ENCODE measurements at places on chromosomes 7 and 10.

- no peak for DNase-seq
These were observed 23.8 kb upstream of the SEC61G start for GRCh38 chr7:54782829-54783228.

DNA sequence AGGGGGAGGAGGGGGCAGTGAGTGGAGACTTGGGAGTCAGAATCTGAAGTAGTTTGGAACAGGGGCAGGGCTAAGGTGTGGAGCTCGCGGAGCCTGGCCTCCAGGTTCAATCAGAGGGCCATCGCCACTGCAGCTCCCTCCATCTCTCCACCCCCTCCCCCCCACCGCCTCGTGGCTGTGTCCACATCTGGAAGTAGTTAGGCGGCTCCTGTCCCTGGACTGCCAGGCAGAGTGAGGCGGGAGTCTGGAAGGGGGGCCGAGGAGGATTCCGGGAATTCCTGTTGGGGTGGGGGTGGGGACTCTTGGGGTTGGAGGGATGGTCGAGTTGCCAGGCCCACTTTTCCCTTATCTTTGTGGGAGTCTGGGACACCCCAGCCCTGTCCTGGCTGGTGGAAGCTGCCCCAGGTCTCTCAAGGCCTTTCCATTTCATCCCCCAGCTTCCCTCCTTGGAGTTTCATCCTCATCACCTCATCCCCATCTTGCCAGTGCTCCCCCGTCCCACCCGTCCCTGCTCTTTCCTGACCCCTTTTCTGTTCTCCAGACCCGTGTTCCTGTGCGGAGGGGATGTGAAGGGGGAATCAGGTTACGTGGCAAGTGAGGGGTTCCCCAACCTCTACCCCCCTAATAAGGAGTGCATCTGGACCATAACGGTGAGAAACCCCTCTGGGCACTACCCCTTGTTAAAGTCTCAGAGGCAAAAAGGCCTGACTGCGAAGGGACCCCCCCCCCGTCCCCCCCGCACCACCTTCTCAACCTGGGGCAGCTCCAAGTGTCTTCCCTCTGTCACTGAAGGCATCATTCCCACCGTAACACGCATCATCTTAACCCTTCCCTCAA is 944 bp downstream of the PCOLCE start:
- DNase-seq, result peak; percentile 58

DNA sequence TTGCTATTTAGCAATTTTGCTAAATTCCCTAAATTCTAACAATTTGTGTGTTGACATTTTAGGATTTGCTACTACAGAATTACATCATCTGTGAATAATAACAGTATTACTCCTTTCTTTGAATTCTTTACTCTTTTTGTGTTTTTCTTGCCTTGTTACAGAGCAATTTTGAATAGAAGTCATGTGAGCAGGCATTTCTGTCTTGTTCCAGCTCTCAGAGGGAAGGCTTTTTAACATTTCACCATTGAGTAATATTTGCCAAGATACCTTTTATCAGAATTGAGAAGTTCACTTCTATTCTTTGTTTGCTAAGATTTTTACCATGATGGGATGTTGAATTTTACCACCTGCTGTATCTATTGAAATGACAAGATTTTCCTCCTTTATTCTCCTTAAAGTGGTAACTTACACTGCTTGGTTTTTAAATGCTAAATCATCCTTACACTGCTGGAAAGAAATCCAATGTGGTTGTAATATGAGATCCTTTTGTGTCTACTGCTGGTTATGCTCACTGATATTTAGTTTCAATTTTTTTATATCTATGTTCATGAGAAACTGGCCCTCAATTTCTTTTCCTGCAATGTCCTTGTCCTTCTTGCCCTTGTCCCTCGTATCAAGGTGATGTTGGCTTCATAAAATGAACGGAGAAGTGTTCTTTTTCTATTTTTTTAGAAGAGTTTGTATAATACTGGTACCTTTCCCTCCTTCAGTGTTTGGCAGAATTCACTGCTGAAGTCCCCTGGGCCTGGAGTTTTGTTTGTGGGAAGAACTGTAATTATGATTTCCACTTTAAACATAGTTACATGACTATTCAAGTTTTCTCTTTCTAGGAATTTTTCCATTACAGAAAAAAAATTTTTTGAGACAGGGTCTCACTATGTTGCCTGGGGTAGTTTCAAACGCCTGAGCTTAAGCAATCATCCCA is 50.3 kb upstream of the ATP6V0A4 start:
- DNase-seq, result peak; percentile 68

DNA sequence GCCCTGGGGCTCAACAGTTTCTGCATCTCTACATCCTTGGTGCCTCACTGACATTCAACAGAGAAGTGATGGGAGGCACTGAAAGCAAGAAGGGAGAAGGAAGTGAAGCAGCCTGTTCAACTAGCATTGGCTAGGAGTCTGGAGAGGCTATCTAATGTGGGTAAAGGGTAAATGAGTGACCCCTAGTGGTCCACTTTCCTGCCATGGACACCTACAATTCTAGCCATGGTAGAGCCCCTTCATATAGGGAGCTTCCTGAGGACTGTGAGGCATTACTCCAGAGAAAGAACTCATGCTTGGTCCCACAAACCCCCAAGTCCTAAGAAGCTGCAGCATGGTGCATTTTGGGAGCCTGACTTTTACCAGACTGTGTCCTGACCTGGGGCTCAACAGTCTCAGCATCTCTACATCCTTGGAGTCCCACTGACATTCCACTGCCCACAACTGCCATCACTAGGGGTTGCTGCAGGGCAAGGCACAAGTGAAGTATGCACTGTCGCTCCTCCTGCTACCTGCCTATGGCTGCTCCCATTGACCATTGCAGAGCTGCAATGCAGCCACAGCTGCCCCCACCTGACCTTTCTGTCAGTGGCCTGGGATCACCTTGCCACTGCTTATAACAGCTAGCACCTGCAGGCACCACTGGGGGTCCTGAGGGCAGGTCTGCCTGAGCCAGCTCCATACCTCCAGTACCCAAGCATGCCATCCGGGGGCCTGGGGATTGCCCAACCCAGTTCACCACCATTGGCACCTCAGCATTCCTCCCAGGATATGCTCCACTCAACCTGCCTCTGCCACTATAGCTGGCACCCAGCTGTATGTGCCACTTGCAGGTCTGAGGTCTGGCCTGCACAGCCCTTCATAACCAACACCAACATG is 44.1 kb upstream of the CDK6 start:
- peak; percentile 17 for DNase-seq

- DNase-seq, result no peak
These were observed 205.3 kb upstream of the HABP2 start for GRCh38 chr10:113347508-113347907.

GRCh38 chr7:151057506-151057988 is at the start of gene CDK5:
Gene CDK5 (minus strand): TSS chr7:151057897. CDS start chr7:151057848, 49 bp downstream.
- no peak for DNase-seq

DNA sequence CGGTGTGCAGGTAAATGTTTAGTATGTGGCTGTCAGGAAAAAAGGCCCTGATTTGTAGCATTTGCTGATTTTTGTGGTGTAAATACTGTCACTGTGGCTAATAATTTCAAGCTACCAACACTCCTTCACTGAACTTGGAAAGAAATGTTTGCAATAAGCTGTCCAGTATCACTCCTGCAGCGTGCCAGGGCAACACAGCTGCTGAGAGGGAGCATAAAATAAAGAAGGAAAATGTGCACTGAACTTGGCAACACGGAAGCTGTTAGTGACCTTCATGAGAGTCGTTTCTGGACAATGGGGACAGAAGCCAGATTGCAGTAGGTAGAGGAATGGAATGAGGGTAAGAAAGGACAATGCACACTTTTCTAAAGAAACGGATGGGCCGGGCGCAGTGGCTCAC is 37.9 kb upstream of the FHIP2A start:
- no peak for DNase-seq

DNA sequence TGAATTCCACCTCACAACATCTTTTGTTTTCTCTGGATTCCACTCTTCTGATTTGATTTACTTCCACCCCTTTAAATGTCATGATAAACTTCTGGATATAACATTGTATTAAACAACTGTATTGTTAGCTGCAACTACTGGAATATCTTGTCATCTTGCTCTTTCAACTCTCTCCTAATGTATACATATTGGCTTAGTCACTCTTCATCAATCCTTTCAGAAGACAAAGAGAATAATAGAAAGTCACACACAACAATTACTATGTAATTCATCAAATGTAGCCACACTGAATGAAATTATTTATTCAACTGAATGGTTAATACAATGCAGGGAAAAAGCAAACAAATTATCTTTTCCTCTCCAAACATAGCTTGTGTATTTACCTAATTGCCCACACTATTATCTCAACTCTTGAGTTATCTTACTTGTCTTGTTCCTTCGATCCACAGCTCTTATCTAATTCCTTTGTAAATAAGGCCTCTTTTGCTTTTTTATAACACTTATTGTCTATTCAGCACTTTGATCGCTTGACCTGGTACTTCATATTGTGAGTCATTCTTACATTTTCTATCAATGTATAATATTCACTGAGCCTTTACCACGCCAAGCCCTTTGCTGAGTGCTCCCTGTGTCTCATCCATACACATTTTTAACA is 16.7 kb downstream of the SEMA3A start:
- no peak for DNase-seq

GRCh38 chr7:51253157-51253556 is 63.5 kb downstream of the COBL start:
- DNase-seq, result no peak

DNA sequence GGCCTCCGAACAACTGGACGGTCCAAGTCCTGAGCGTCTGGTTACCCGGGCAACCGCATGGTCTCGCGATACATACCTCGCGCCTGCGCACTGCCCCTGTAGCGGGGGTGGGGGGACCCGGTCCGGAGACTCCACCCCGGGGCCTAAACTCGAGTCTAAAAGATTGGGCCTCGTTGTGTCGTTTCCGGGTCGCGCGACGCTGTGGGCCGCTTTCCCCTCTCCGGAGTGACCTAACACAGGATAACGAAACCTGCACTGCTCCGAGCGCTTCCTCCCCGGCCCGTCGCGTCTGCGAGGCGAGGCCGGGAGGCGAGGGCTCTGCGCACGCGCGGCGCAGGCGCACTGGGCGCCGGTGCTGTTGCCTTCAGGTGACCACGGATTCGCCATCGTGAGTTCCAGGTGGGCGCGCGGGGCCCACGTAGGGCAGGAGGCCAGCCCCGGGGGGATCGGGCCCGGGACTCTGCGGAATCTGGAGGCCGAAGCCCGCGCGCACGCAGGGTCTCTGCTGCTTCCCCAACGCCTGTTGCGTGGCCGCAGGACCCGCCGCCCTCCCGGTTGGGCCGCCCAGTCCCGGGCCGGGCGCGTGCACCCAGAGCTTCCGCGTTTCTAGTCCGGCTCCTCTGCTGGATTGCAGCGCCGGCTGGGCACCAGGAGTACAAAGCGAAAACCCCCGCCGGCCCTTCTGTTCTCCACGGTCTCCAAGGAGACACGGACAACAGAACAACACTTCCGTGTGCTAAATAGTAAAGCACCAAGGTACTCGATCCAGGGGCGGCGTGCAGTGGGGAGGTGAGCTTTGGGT is at the start of gene RPP38:
Gene RPP38 (plus strand): TSS at position 345 of the 802 bp plus-strand sequence. CDS start 5,960 bp downstream, outside the sequence.
- DNase-seq, result peak; percentile 94

All from iris pigment epithelial cell (primary cell).